ENCODE measurements at places on chromosomes 13 and 19. TPM values are rescaled to one million over a fixed set of nuclear protein-coding genes. Genes with fewer than 3 reads are reported as not detected.

Gene CDC16
- total RNA-seq, result 41.2 TPM

Gene CCNE1
- total RNA-seq, result 5.1 TPM

Gene KL
- under 0.01 TPM for total RNA-seq

Gene ZNF579
- total RNA-seq, result 2.1 TPM

Gene NFIC
- 34.5 TPM for total RNA-seq

Gene IGSF23
- total RNA-seq, result not detected

Gene C19orf85
- total RNA-seq, result not detected

Gene GDF15
- total RNA-seq, result 105 TPM

Gene PDE4C
- total RNA-seq, result 0.57 TPM

Gene MADCAM1
- total RNA-seq, result 0.14 TPM

Gene TPTE2
- total RNA-seq, result not detected

Gene FBXO27
- 2.0 TPM for total RNA-seq

Gene COX7A1
- total RNA-seq, result 45.4 TPM

Gene SMIM44
- not detected for total RNA-seq

Gene CEACAM3
- total RNA-seq, result not detected

Gene SHISA7
- total RNA-seq, result not detected

Gene COL4A1
- total RNA-seq, result 174 TPM

Gene OPA3
- 3.7 TPM for total RNA-seq

Gene TARM1
- not detected for total RNA-seq
